Hematopoietic multipotent progenitor cell treated with erythropoietin and hydrocortisone succinate and interleukin-3 and kit ligand, for 8 days (in vitro differentiated cells): ENCODE measurements at places on chromosomes 6 and 20.

- no peak for DNase-seq
Observed at GRCh38 chr20:44297721-44298120, 13.3 kb downstream of the FITM2 start.

DNA sequence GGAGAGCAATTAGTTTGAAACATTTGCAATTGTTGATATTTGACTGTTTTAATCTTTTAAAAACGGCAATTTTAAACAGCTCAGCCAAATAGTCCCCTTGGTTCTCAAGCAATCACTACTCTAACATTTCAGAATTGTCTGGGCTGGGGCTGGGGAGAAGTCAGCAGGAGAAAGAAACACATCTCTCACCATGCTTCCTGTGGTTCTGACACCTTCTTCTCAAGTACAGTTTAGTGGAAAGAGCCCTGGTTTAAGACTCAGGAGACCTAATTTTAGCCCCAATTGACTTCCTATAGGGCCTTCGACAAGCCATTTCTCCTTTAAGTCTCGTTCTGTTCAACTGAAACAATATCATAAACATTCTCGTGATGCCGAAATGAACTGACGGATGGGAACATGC is 168.4 kb upstream of the CDYL start:
- DNase-seq = no peak

- DNase-seq = no peak
Observed at GRCh38 chr6:10561611-10562199, 40.6 kb downstream of the GCNT2 start.

DNA sequence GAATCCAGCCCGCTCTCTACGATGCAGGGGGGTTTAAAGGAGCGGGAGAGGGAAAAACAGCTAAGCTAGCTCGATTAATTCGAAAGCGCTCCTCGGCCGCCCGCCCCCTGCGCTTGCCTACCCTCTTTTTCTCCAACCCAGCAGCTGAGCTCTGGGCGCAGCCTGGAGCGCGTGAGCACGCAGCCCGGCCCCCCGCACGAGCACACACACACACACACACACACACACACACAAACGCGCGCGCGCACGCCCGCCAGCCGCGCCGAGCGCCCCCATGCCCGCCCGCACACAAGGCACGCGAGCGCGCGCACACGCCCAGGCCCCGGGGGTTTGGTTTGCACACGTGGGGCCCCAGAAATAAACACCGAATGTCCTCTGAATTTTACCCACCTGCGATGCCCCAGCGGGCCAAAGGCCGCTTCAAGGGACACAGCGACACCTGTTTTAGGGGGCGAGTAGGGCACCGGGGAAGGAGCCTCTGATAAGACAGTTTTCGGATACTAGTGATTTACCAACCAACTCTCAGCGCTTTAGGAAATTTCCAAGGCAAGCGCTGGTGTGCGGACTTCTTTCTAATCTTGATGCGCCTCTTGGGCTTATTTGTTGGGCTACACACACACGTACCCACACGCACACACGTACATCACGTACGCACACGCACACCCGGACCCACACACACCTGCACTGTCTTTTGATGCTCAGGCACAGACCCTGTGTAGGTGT is 802 bp upstream of the NRN1 start:
- no peak for DNase-seq

DNA sequence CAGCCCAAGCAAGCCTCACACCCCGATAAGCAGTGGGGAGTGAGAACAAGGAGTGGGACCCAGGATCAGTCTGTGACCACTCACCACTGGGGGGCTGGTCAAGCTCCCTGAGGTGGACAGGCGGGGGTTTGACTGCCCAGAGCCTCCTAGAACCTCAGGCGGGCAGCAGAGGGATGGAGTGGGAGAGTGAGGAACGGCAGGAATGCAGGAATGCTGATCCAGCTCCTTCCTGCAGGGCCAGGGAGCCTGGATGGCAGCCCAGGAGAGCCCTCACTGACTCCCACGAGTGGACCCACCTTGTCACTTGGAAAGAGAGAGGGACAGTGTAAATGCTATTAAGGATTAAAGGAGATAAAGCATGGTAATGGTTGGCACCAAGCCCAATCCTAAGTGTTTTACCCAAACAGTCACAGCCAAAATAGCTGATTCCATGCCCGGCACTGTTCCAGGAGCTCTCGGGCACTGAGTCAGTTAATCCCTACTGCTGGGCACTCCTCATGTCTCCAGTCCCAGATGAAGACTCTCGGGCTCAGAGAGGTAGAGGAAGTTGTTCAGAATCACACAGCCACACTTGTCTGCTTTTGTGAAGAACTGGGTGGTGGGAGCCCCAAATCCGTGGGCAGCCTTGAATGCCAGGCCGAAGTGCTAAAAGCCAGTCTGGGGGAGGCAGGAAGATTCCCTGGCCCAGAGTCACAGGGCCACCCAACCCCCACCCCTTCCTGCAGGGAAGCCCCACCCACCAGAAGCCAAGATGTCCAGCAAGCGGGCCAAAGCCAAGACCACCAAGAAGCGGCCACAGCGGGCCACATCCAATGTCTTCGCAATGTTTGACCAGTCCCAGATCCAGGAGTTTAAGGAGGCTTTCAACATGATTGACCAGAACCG is 3.1 kb downstream of the MYL9 start:
- DNase-seq = no peak

DNA sequence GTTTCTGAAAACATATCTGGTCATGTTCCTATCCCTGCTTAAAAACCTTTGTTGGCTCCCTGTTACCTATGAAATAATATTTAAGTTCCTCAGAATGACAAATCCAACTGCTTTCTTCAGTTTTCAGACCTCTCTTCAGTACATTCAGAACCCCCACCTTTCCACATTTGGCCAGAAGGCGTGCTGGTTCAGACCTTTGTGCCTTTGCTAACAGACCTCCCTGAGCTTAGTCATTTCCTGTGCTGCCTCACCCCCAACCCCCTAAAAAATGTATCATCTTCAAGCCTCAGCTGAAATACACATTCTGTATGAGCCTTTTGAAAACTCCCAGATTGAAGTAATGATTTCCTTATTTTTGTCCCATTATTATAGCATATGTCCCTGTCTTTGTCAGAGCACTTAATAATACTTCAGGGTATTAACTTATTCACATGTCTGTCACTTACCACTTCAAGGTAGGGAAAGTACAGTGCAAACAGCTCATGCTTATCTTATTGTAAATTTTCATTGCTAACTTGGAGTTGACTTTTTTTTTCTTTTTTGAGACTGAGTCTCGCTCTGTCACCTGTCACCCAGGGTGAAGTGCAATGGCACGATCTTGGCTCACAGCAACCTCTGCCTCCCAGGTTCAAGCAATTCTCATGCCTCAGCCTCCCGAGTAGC is 19.7 kb downstream of the FAM217A start:
- peak; percentile 43 for DNase-seq

DNA sequence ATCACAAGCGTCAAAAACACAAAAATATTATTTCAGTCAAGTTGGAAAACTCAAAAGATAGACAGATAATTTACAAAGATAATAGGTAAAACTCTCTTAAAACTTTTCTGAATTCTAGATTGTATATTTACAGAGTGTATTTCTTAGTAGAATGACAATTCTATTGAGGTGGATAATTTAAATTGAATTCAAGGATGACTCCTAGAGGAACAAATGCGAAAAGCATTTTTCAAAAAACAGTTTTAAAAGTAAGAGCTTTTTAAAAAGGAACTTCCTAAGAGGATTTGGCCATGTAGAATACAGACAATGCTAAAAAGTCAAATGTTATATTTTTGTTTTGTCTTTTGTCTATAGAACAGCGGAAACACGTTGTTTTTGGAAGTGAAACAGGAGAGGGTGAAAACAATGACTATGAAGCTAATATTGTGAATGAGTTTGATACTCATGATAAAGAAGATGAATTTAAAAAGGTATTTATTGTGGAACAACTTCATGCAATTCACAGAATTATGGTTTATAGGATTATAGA is 90.1 kb downstream of the DNAH8 start:
- DNase-seq = no peak

- DNase-seq = no peak
Observed at GRCh38 chr20:3162080-3162611, 2.5 kb upstream of the FASTKD5 start.

DNA sequence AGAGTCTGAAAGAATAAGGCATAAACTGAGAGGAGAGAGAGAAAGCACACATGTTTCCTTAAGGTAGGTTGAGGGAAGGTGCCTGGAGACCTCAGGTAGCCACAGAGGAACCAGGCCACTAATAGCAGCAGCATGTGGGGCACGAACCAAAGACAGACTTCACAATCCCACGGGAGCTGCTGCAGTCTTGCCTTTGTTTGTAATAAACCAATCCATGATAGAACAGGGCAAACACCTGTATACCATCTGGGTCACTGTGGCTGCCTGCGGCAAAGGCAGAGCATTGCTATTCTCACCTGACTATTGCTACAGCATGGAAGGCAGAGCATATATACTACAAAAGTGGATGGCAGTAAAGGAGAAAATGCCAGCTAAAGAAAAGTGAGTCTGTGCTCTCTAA is 36.3 kb downstream of the HEBP2 start:
- no peak for DNase-seq

GRCh38 chr20:36050436-36051317 is 82.3 kb downstream of the CNBD2 start:
- peak; percentile 91 for DNase-seq

GRCh38 chr6:165766457-165766856 is 103.4 kb upstream of the PDE10A start:
- DNase-seq = no peak

DNA sequence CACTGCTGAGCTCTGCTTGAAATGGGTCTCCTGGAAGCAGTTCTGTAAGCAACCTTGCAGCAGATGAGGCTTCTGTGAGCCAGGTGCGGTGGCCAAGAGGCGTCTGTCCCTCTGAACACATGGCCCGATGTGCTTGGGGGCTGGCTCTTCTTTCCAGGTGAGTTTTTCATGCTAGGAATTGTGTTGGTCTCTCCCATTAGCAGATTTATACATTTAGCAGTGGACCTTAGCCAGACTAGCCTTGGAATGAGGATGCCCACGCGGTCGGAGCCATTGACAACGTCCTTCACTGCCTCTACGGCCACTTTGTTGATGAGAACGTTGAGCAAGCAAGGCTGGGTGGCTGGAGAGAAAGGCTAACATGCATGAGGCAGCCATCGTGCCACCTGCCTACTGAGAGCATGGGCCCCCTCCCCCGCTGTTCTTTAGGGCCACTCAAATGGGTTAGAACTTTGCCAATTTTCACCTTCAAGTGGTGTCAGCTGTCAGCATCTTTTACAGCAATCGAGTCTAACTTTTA is 33.5 kb downstream of the ERMARD start:
- no peak for DNase-seq

DNA sequence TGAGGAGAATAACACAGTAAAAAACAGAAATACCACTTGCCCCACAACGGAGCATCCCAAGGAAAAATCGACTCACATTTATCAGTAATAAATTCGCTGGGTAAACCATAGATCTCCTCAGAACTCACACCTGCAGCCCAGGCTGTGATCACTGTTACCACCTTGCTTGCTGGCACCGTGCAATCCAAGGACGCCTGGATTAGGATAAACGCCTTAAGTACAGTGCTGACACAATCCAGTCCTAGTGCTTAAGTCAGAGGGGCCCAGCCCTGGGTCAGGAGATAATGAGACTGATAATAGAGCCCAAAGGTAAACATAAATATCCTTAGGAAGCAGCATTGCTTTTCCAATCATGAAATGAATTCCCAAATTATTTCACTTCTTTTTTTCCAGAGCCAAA is 62.5 kb downstream of the EPB41L2 start:
- DNase-seq = no peak

DNA sequence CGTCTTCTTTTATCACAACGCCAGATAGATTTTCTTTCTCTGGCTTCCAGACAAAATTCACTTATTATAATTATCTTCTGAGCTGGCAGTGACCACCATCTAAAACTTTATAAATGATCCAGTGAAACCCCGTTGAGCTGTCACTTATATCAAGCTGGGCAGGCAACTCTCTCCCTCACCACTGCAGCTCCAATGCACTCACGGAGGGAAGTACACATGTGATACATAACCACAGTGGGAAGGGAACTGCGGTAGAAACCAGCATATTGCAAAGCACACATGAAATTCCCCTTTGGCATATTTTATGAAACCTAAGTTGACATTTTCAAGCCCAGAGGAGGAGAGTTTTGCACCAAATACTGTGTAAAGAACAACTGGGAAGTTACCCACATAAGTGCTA is 536.9 kb downstream of the HACE1 start:
- DNase-seq = no peak

- DNase-seq = peak; percentile 25
Observed at GRCh38 chr20:32278199-32278643, 770 bp downstream of the KIF3B start.

- DNase-seq = peak; percentile 73
Observed at GRCh38 chr20:17530716-17531664, at the start of gene BFSP1. Gene BFSP1, minus strand, starts transcription at chr20:17531379. Its CDS starts 50 bp downstream, at chr20:17531329.

DNA sequence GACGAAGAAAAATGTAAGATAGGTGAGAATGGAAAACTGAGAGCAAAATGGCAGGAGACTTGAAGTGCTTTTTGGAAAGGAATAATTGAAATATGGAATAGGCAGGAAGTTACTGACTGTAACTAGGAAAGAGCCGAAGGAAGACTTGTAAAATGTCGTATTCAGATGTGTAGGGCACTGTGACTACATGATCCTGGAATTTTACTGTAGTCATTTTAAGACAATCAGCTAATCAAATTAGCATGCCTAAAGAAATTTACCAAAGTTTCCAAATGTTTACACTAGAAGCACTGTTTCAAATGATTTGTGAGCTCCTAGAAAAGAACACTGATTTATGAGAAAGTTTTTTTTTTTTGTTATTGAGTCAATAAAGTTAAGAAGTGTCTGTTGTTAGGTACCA is 21.2 kb upstream of the ADIG start:
- no peak for DNase-seq

DNA sequence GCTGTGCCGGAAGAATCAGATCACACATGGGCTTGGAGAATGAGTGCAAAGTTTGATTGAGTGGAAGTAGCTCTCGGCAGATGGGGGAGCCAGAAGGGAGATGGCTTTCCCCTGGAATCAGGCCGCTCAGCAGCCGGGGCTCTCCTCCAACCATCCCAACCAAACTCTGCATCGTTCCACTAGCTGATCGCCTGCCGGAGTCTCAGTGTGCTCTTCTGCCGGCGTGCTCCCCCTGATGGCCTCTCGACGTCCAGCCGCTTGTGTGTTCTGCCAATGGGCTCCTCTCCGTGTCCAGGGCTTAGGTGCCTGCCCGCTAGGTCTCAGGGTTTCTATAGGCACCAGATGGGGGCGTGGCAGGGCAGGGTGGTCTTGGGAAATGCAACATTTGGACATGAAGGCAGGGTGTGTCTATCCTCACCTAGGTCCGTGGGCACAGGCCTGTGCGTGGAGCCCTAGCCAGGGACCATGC is 4.9 kb upstream of the BIRC7 start:
- DNase-seq = peak; percentile 36

GRCh38 chr20:41509316-41510200 is 108.6 kb downstream of the CHD6 start:
- DNase-seq = no peak
